ENCODE measurements at places on chromosomes 2 and 18.

DNA sequence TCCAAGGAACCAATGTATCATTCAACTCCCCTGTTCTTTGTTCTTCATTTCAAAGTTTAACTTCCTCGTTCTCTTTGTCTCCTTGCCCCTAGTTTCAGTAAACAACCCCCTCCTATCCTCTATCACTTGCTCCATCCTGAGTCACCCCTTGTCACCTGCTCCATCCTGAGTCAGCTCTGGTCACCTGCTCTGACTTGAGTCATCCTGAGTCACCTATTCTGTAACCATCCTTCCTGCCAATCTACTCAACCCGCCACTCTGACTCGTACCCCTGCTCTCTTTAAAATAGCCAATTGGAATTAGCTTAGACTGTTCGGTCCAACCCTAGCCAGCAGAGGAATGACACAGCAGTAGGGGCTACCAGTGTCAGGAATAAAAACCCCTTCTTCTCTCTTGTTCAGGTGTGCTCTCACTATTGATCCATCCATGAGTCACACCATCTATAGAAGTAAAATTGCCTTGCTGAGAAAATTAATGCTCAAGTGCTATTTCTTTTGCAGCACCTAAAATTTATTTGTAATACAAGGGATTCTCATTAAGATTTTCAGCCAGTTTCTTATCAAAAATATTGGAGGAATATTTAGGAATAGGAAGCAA, 326.8 kb downstream of the AKAIN1 start:
- DNase-seq, result no peak

DNA sequence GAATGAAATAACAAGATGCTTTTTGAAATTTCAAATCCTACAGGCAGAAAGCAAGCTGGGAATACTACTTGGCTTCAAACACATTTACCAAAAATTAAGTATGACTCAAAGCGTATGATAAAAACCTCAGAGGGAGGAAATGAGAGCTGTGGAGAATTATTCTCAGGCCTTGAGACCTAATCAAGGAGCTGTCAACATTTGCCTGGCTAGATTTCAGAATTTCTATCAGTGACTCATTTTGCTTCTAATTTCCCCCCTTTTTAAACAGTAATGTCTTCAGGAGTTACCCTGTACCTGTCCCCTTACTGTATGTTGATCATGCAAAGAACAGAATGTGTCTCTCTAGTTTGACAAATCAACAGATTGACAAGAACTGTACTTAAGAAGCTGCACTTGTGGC, 1324.5 kb upstream of the DDX18 start:
- DNase-seq, result no peak

DNA sequence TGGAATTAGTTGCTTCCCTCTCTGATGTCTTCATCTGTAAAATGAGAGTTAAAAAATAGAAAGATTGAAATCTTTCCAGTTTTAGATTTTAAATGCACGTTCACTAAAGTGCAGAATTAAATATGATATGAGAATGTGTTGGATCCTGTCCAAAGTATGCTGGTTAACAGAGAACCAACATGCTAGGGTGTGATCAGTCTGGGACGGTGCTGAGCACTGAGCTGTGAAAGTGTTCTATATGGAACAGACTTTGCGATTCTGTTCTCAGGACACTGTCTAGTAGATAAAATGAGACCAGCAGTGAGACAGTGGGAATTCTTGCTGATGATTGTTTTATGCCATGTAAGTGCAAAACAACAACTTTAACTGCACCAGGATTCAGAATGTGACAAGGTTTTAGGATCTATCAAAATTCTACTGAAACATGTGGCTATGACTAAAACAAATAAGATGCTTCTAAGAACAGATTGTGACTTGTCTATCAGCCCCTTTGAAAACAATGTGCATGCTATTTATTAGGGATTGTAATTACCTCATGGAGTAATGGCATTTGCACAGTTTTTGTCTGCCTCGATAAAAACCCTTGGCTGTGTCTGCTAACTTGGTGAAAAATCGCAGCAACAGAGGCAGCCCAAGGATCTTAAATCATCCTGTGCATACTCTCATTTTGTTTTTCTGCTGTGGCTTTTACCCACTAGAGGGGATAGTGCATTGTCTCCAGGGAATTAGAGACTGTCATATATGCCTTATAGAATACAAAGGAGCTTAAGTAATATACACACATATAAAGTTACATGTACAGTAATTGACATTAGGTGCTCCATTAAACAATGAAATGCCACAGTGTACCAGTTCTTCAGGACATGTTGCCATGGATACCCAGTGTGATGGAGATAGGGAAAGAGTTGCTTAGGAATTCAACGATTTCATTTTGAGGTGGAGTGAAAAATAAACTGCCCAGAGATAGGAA, 55.1 kb downstream of the MAP3K20 start:
- no peak for DNase-seq

DNA sequence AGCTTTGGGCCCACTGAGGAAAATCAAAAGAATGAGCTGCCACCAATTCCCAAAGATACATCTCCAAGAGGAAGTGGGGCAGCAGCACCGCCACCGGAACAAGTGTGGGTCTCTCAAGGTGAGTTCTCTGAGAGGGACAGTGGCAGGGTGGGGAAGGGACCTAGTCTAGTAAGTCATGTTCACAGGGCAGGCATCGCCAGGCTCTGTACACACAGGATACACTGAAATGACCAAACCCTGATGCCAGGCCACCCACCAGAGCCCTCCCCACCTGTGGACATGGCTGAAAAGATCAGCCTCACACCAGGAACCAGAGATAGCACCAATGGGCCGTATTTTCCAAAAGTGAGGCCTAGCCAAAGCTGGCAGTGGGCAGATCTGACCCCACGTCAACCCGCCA, 108.2 kb upstream of the SMAD2 start:
- DNase-seq, result no peak

DNA sequence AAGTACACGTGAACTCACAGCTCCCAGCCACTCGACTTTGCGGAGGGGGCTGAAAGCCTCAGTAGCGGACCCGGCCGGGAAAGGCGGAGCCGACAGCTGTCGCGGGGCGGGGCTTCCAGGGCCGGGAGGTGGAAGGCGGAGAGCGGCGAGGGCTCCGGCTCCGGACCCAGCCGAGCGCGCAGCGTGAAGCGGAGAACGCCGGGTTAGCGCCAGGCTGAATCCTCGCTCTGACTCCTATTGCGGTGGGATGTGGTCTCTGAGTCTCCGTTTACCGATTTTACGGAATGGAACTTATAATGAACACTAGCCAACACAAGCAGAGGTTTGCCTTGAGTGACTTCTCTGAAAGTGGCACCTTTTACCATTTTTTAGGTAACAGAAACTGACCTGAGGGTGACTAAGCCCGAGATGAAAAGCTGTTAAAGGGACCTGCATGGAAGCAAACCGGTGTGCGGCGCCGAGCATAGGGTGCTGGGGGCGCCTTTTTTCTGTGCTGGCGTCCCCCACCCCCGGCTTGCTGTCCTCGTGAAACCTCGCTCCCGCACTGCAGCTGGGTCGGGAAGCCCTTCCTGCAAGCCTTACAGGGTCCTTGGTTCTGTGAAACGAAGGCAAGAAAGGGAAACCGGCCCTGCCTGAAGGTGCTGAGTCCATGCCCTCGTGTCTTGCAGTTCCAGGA, 72.9 kb downstream of the EN1 start:
- no peak for DNase-seq

DNA sequence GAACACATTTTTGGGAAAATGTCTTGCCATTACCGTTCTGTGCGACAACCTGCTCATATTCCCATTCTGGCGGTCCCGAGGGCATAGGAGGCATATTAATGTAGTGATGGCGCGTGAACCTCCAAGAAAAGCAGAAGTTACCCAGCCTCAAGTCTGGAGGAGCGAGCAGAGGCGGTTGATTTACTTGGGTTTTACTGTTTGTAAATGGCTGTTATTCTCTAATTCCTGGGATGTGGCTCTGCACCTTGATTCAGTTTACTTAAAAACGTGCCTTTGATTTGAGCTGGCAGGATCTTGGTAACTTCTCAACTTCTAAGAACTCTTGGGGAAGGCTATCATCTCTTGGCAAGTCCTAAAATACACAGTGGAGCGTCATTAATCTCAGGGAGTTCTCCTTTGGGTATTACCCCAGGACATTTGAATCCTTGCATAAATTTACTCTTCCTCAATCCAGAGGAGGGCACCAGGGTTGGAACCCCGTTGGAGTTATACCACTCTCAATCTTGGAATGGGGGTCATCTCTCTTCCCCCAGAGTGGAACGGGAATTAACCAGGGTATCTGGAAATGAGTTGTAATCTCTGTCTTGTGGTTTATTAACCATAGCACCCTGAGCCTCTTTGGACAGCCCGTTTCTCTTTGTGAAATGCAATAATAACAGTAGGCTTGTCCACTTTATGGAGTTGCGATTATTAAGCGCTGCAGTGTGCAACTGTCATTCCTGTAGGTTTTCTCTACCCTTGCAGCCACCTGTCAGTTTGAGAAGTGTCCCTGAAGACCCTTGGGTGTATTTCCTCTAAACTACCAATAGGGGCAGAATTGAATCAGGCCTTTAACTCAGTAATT, 2.1 kb downstream of the HK2 start:
- DNase-seq, result no peak

GRCh38 chr18:28065031-28065792, 111.7 kb downstream of the CDH2 start:
- no peak for DNase-seq

- DNase-seq, result no peak
Observed at GRCh38 chr2:1744446-1745170, at the start of gene PXDN. Gene PXDN, minus strand, starts transcription at chr2:1744515. Its CDS starts 60 bp downstream, at chr2:1744455.

DNA sequence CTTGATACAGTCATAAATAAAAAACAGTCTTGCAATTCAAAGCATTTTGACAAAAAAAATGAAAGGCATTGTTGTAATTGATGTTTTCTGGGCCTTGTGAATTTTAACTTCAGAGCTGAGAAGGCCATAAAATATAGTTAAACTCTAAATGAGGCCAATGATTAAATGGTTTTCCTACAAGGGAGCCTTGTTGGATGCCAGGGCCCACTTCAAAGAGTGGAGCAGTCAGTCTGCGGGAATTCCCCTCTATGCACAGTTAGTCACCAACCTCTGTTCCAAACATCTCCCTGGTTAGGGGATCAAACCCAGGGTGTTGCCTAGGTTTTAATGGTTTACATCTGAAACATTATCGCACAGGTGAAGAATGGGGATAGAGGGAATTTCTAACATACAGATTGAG, 143.4 kb downstream of the NCKAP5 start:
- DNase-seq, result no peak
